ENCODE measurements at places on chromosomes 5 and 9. TPM values are rescaled to one million over a fixed set of nuclear protein-coding genes. Genes with fewer than 3 reads are reported as not detected.

Gene MLANA
- total RNA-seq = 969 TPM

Gene CDH12
- not detected for total RNA-seq

Gene CSF1R
- 0.33 TPM for total RNA-seq

Gene ROR2
- total RNA-seq = 0.36 TPM

Gene SGCD
- total RNA-seq = 116 TPM

Gene TIMD4
- total RNA-seq = not detected

Gene SCAMP1
- 44.3 TPM for total RNA-seq

Gene CBY3
- total RNA-seq = 0.36 TPM

Gene LHX6
- not detected for total RNA-seq

Gene ALDH1A1
- 18.2 TPM for total RNA-seq

Gene GSN
- total RNA-seq = 299 TPM

Gene CDO1
- total RNA-seq = 2.2 TPM

Gene IFNK
- total RNA-seq = not detected

Gene LRRC19
- not detected for total RNA-seq

Gene CEL
- not detected for total RNA-seq

Gene COL15A1
- 0.46 TPM for total RNA-seq

Gene FAM153A
- not detected for total RNA-seq

Gene QRFP
- total RNA-seq = not detected

Gene SMIM32
- total RNA-seq = not detected

Gene CDH9
- total RNA-seq = not detected

Gene SV2C
- total RNA-seq = under 0.01 TPM

Gene WASHC1
- 3.1 TPM for total RNA-seq

Gene GABRA6
- not detected for total RNA-seq

Gene IFNA13
- total RNA-seq = not detected

Gene C5orf58
- not detected for total RNA-seq

Gene PKD2L2
- not detected for total RNA-seq

Gene ANKRA2
- 17.6 TPM for total RNA-seq

Gene TLR4
- 28.7 TPM for total RNA-seq

Gene GRXCR2
- total RNA-seq = not detected

Gene GPRIN1
- 14.3 TPM for total RNA-seq

Data from melanocyte of skin (primary cell).